Hematopoietic multipotent progenitor cell treated with erythropoietin and hydrocortisone succinate and interleukin-3 and kit ligand, for 17 days (in vitro differentiated cells): ENCODE measurements at places on chromosomes 3 and 15.

- DNase-seq: no peak
These were observed 252.5 kb downstream of the THRB start for GRCh38 chr3:24242012-24242698.

- no peak for DNase-seq
These were observed 45.0 kb downstream of the MED12L start for GRCh38 chr3:151130428-151130827.

DNA sequence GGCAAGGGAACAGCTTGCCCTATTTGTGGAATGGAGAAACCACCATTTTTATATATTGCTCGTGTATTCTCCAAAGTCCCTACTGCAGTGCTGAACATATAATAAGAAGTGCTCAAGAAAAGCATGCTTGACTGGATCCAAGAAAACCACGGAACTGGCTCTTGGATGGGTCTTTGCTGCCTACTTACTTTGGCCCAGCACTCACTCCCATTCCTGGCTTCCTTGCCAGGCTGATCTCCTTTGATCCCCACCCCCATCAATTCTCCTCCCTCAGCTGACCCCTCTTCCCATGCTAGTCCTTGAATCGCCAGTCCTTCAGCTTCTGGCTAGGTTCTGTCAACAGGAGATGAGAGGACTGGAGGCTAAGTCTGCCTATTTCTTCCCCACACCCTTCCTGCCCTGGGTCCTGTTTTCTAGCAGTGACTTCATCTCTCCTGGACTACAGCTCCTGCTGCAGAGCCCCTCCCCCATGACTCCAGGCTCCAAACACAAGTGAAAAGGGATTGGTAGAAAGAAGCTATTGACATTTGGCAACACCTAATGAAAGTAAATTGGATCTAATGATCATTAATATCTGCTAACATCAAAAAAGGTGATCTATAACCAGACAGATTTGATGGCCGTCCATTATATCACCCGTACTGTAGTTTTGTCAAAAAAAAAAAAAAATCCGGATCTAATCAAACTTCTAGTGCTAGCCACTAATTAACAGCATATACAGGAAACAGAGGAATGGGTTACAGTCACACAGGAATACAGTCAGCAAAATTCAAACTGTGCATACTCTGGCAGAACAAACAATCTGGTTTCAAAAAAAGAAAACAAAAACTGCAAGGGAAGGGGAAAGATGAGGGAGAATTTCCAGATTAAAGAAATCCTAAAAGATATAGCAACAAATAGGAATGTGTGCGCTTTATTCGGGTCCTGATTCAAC lies 7.8 kb downstream of the FAM240A start:
- no peak for DNase-seq

DNA sequence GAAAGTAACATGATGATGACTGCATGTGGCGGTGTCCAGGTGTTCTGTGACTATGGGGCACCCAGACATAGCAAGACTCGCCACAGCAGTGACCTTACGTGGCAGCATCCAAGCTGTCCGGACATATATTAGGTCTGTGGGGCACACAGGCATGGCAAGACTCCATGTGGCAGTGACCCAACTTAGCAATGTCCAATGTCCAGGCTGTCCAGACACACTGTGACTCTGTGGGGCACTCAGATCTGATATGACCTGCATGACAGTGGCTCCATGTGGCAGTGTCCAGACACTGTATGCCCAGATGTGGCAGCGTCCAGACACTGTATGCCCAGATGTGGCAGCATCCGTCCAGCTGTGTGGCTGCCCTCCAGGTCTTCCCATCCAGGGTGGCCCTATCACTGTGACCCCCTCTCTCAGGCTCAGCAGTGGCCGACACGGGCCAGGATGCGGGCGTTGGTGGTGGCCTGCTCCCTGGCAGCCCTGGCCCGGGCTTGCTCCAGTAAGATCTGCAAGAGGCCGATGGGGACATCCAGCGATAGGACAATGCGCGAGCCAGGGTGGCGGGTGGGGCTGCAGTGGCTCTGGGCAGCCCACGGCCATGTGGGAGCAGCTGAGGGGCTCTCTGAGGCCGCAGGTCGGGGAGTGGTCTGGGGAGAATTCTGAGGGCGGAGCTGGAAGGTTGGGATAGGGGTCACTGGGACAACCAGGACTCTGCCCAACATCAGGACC lies 1.1 kb downstream of the UCN2 start:
- no peak for DNase-seq
